ENCODE measurements at places on chromosomes 2 and 18.

- no peak for DNase-seq
These were observed 128.6 kb upstream of the TLK1 start for GRCh38 chr2:171289316-171289715.

- no peak for DNase-seq
These were observed 105.4 kb downstream of the MCFD2 start for GRCh38 chr2:46810195-46810594.

- no peak for DNase-seq
These were observed 62.9 kb upstream of the POU3F3 start for GRCh38 chr2:104790901-104791495.

DNA sequence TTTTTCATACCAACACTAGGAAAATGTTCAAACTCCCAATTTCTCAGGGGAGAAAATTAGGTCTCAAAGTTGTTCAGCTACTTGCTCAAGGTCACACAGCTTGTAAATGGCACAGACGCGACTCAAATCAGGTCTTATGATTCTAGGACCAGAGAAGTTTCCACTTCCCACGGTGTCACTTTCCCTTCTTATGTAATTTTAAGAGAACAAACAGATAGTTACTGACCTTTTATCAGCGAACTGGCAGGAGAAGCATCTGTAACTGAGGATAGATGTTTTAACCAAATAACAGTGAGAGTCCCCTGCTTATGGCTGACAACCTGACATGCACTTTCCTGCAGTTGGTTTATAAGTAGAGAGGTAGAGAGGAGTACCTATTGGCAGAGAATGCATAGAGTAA is 2.1 kb upstream of the KCNJ3 start:
- no peak for DNase-seq

- no peak for DNase-seq
These were observed 249.3 kb upstream of the AGAP1 start for GRCh38 chr2:235244255-235245220.

DNA sequence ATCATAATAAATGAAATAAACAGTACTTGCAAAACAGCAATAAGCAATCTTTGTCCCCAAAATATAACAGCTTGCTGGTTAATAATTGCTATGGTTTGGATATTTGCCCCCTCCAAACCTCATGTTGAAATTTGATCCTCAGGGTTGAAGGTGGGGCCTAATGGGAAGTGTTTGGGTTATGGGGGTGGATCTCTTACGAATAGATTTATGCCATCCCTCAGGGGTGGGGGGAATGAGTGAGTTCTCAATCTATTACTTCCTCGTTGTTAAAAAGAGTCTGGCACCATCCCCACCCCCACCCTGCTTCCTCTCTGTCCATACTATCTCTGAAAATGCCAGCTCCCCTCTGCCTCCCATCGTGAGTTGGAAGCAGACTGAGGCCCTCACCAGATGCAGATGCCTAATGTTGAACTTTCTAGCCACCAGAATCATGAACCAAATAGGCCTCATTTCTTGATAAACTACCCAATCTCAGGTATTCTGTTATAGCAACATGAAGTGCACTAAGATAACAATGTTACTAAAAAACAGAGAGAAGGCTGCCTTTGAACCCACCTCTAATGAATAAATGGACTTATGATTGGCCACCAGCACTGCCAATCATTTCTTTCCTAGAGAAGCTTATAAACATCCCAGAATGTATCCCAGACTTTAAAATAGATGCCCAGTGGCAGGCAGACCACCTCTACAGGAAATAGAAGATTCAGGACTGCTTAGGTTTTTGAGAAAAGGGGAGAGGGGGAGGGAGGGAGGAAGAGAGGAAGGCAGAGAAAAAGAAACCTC is 90.1 kb downstream of the ALPK2 start:
- DNase-seq = no peak

GRCh38 chr2:54755641-54756326 is 32.3 kb downstream of the EML6 start:
- DNase-seq = no peak

DNA sequence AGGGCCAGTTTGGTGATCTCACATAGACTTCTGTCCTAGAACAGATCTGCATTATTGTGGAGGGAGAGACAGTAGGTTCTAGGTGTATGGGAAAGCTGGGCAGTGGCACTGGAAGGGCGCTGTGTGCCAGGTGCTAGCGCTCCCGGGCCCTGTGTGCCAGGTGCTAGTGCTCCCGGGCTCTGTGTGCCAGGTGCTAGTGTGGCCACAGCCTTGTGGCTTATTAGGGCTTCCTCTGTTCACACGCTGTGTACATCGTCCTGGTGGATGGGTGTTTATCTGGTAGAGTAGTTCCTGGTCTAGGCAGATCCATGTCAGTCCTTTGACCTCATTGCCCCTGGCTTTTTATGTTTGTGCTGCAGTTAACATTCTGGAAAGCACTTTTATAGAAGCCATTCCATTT is 263.4 kb downstream of the AGAP1 start:
- DNase-seq = no peak

GRCh38 chr18:71725256-71725655 is 818.9 kb downstream of the CBLN2 start:
- DNase-seq = no peak

DNA sequence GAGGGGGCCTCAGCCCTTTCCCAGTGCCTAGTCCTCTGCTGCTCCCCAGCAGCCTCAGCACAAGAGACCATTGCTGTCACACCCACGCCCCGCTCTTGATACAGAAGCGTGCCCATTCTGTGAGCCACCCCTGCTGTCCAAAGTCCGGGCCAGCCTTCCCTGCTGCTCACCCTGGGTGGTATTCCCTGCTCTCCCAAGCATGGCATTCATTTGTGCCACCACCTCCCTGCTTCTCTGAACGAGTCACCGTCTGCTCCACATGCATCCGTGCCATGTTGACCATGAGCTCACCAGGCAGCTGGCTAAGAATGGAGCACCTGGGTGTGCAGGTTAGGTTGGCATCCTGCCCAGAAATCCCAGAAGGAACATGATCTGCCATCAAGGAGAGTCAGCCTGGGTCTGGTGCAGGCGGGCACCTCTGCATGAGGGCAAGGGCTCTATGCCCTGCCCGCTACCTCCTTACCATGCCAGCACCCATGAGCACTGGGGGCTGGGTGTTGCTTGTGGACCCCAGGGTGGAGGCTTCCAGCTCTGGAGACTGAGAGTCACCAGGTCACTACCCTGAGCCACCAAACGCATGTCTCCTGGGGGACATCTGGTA is 63.0 kb downstream of the TWIST2 start:
- no peak for DNase-seq

- DNase-seq = no peak
These were observed 66.7 kb downstream of the SKA1 start for GRCh38 chr18:50441501-50441900.

- DNase-seq = no peak
These were observed 53.9 kb upstream of the STPG4 start for GRCh38 chr2:47208852-47209606.

DNA sequence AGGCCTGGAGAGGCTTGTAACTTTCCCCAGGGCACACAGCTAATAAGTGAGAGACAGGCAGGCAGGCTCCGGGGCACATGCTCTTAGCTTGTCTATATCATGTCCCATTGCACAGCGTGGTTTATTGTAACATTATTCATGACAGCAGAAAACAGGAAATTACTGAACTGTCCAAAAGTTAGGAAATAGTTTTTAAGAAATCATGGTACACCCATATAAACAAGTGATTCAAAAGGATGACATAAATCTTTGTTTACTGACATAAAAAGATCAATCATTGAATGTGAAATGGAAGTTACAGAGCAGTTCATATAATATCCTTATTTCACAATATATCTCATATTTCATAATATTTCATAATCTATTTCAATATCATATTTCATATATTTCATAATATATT is 34.3 kb upstream of the TXNDC2 start:
- no peak for DNase-seq

- no peak for DNase-seq
These were observed 121.1 kb downstream of the HDAC4 start for GRCh38 chr2:239279508-239280295.

GRCh38 chr2:152464851-152465470 is 130.0 kb downstream of the FMNL2 start:
- DNase-seq = no peak

DNA sequence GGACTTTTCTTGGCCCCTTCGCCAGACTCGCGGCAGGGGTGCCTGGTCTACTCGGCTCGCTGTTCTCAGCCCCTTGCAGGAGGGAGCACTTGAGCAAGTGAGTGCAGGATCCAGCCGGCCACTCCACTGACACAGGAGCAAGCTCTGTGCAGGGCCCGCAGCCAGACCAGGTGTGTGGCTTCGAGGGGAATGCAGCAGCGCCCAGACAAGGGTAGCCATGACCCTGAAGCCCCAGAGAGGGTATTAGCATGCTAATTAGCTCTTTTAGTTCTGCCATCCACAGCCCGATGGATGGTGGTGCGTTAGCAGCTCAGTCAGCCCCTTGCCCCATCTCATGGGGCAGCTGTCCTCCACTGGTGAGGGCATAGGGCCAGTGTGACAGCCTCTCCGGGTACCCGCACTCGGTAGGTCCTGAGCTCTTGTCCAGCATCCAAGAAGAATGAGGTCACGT is 103.2 kb upstream of the HS6ST1 start:
- peak; percentile 70 for DNase-seq

- DNase-seq = no peak
These were observed 94.5 kb downstream of the RDH14 start for GRCh38 chr2:18465979-18466378.

GRCh38 chr2:68391869-68392268 is 26.8 kb downstream of the PLEK start:
- DNase-seq = no peak

GRCh38 chr2:74894272-74894981 is 60.5 kb downstream of the HK2 start:
- DNase-seq = peak; percentile 60

GRCh38 chr2:238645095-238645494 is 202.8 kb upstream of the TWIST2 start:
- DNase-seq = peak; percentile 21

- DNase-seq = no peak
These were observed 6.8 kb downstream of the MEIS1 start for GRCh38 chr2:66441581-66442320.

GRCh38 chr2:169388161-169388560 is 25.8 kb upstream of the LRP2 start:
- no peak for DNase-seq

- no peak for DNase-seq
These were observed 369.3 kb upstream of the VRK2 start for GRCh38 chr2:57677296-57677695.

DNA sequence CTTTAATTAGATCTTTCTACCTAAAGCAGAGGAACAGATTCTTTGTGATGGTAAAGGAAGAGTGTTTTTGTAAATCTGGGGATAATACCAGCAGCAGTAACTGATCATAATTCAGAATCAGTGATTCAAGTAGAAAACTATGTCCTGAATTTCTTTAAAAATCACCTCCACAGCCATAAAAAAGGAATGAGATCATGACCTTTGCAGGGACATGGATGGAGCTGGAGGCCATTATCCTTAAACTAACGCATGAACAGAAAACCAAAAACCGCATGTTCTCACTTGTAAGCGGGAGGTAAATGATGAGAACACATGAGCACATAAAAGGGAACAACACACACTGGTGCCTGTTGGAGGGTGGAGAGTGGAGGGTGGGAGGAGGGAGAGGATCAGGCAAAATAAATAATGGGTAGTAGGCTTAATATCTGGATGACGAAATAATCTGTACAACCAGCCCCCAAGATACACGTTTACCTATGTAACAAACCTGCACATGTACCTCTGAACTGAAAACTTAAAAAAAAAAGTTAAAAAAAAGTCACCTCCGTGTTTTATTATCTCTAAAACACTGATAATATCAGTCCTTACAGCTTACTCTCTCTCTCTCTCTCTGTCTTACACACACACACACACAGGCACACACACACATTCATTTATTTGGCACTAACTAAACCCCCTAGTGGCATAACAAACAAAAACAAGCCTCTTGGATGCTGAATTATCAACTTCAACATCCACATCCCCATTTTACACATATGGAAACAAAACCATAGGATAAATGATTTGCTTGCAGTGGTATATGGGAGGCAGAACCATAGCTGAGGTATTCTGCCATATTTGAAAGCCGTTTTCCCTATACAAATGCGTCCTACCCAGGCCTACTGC is 1.4 kb downstream of the TM4SF20 start:
- DNase-seq = no peak

GRCh38 chr2:18474700-18475099 is 85.8 kb downstream of the RDH14 start:
- no peak for DNase-seq

GRCh38 chr2:47072728-47073191 is 82.3 kb downstream of the STPG4 start:
- no peak for DNase-seq

- no peak for DNase-seq
These were observed 129.4 kb upstream of the NCK2 start for GRCh38 chr2:105615305-105615704.

DNA sequence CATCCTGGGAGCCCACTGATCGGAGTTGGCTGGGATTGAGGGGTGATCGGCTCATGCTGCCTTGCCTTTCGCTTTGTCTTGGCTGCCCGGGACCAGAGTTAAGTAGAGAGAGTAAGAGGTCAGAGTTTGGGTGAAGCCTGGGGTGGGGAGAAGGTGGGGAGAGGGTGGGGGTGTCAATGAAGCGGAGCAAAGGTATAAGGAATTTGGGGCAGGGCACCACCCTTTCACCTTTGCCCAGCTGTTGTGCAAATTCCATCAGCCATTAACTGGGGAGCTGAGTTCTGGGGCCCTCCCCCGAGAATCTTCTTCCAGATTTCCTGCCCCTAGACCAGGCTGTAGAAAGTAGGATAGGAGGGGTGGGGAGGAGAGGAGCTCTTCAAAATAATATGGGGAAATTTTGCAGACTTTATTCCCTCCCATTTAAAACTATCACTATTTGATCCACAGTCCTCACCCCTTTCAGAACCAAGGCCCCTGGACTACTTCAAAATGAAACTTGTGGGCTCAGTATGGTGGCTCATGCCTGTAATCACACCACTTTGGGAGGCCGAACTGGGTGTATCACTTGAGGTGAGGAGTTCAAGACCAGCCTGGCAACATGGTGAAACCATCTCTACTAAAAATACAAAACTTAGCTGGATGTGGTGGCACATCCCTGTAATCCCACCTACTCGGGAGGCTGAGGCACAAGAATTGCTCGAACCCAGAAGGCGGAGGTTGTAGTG is at the start of gene SLC23A3:
SLC23A3 (minus strand) TSS at position 100 of the 725 bp plus-strand sequence; CDS start at position 55, 45 bp downstream.
- no peak for DNase-seq

DNA sequence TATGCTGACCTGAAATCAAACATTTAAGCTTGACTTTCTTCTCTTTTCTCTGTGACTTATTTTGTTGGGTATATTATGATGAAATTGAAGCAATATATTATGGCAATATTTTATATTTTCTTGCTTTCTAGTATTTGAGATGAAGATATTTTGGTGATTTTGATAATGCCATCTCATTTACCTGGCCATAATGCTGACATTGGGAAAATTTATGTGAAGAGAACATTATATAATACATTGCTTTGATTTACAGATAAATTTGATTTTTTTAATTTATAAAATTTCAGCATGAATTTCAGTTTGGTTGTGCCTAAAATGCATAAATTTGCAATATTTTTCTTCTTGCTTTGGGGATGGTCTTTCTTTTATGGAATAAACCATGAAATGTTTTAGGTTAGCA is 1413.7 kb upstream of the TMEFF2 start:
- DNase-seq = no peak
